ENCODE measurements at places on chromosomes 6 and 20.
A peak's percentile ranks its signal among the peaks of the same experiment; 100 is the strongest.

- no peak for DNase-seq
These were observed 142.2 kb upstream of the ARID1B start for GRCh38 chr6:156634951-156635371.

DNA sequence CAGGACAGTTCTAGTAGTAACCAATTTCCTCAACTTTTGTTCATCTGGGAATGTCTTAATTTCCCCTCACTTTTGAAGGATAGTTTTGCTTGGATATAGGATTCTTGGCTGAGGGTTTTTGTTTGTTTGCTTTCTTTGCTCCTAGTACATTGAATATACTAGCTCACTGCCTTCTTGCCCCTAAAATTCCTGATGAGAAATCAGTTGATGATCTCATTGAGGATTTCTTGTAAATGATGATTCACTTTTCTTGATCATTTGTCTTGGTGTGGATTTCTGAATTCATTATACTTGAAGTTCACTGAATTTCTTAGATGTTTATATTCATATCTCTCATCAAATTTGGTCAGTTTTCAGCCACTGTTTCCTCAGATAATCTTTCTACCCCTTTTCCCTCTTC lies 49.1 kb upstream of the PRDM1 start:
- DNase-seq, result no peak

DNA sequence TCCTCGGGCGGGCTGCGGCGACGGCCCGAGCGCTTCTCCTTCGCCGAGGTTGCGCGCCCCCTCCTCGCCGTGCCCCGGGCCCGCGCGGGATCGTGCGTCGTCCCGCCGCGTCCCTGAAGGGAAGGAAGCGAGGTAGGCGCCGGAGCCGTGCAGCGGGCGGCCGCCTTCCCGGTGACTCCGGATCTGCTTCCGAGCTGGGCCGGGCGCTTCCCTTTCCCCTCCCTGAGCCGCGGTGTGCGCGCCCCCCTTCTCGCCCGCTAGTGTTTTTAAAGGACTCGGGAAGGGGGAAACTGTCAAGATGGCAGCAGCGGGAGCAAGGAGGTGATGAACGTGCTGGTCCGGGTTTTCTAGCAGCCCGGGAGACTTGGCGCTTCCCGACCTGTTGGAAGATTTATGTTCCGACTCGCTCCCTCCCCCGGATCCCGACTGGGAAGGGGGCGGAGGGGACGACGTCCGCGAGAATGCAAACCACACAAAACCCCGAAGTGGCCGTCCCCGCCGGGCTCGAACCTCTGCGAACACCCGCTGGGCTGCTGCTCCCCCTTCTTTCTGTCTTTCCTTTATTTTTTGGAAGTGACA lies 744 bp upstream of the FOXO3 start:
- peak; percentile 59 for DNase-seq

GRCh38 chr6:7390226-7390878 lies 744 bp downstream of the RIOK1 start:
- no peak for DNase-seq

GRCh38 chr20:16974855-16975162 lies 226.7 kb downstream of the OTOR start:
- no peak for DNase-seq
